Epithelial cell of proximal tubule (primary cell): ENCODE measurements at places on chromosomes 7 and 10. TPM values are rescaled to one million over a fixed set of nuclear protein-coding genes. Genes with fewer than 3 reads are reported as not detected.

Gene LAMB4
- total RNA-seq: 0.46 and 3.7 TPM in 2 replicates

Gene UPK3B
- total RNA-seq: not detected in 2 replicates

Gene ZPBP
- total RNA-seq: not detected in 2 replicates

Gene IKZF1
- not detected in 2 replicates for total RNA-seq

Gene SVIL
- total RNA-seq: 52.9 and 58.5 TPM in 2 replicates

Gene EN2
- not detected in 2 replicates for total RNA-seq

Gene VAX1
- total RNA-seq: not detected in 2 replicates
